RPMI7951 (cell line): ENCODE measurements at places on chromosomes 4 and X. TPM values are rescaled to one million over a fixed set of nuclear protein-coding genes. Genes with fewer than 3 reads are reported as not detected.

DNA sequence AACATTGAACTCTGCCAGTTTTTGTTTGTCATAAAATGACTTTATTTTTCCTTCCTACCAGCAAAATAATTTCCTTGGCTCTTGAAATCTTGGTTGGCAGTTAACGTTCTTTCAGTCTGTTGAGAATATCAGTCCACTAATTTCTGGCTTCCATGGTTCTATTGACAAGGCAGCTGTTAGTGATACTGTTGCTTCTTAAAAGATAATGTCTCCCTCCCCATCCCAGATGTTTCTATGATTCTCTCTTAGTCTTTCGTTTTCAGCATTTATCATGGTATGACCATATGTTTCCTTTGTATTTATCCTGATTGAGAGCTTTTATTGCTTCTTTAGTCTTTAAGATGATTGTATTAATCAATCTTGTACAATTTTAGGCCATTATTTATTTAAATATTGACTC, 81.1 kb upstream of the STK26 start:
- no peak for DNase-seq

GRCh38 chrX:2457289-2458133, 43.3 kb downstream of the DHRSX start:
- DNase-seq = no peak

Gene GABRB1
- total RNA-seq = not detected in 2 replicates

Gene ODAPH
- total RNA-seq = not detected in 2 replicates

Gene C4orf50
- not detected in 2 replicates for total RNA-seq

DNA sequence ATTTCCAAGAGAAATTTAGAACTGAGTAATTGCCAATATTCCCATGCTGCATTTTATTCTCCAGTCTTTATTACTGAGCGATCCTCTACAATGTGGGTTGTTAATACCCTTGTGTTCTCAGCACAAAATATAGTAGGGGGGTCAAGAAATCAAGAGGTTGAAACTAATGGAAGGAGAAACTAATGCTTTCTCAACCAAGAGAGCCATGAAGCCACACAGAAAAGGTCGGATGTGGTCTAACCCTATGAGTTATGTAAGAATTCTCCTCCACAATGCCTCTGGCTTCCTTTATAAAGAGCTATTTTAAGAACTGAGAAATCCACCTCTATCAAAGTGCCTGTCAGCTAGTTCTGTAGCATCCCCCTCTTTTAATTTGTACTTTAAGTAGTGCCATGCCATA, 268.5 kb downstream of the CHIC1 start:
- DNase-seq = no peak

- no peak for DNase-seq
These were observed 75.2 kb upstream of the PLAC8 start for GRCh38 chr4:83189631-83190136.

GRCh38 chr4:184370711-184371389, 103.5 kb downstream of the IRF2 start:
- no peak for DNase-seq
